Activated naive CD8-positive, alpha-beta T cell treated with anti-CD3 and anti-CD28 coated beads for 36 hours (primary cell): ENCODE measurements at places on chromosomes 6 and 20. TPM values are rescaled to one million over a fixed set of nuclear protein-coding genes. Genes with fewer than 3 reads are reported as not detected.

DNA sequence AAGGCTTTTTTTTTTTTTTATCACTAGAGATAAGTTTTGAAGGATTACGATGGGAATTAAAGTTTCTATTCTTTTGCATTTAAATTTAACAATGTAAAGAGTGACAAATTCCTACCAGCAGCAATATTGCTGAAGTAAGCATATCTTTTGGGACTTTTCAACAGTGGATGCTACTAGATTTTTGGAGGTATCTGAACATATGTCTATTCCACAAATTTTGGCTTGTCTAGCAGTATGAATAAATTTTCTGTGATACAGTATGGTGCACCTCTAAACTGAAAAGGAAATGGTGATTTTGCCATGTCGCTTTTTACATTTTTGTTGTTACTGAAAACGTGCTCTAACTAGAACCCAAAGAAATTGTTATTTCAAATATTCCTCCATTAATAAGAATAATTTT lies 368.3 kb upstream of the MANEA start:
- no peak for DNase-seq

- DNase-seq, result peak; percentile 27
Observed at GRCh38 chr6:14396826-14397517, 279.4 kb downstream of the CD83 start.

DNA sequence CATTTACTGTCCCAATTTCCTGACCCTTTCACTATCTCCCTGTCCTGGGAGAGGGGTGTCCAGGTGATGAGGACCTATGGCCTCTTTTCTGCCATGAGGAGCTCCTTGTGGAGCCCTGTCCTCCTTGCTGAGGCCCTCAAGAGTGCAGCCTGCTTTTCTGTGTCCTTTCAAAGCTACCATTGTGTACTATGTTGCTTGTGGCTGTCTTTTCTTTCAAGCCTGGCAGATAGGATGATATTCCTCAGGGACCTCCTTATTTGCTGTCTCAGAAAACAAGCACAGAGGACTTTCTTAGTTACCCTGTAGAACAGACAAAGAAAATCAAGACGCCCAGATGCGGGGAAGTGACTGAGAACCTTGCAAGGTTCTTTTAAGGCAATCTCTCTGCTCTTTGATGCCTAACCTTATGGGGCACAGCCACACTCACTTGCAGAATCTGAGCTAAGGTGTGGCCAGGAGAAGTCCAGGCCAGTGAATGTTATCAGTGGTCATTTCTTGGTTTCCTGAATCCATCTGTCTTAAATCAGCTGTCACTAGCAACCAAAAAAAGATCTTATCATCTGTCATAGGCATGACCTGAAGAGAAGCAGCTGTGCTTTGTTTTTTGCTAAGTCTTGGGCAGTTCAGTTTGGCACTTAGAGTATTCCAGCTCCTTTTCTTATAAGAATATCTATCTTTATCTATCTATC lies 17.2 kb downstream of the CARMIL1 start:
- no peak for DNase-seq

GRCh38 chr6:39243809-39244208 lies 14.5 kb upstream of the KCNK5 start:
- no peak for DNase-seq

- no peak for DNase-seq
Observed at GRCh38 chr20:59756241-59756640, 151.9 kb downstream of the PHACTR3 start.

DNA sequence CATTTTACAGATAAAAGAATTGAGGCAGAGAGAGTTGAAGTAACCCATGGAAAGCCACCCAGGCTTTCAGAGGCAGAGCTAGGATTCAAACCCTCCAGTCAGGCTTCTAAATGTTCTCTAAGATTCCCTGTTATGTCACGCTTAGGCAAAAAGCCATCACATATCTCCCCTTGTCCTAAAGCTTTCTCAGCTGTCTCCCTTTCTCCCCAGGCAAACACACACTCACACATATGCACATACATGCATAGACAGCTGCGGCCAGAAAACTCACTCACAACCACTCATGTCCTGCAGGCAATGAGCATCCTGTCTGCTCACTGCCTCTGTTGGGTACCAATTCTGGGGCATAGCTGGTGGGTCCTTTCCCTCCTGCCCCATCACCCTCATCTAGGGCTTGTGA lies 595.9 kb upstream of the CHD6 start:
- DNase-seq, result no peak

GRCh38 chr6:69901361-69901760 lies 35.0 kb downstream of the COL19A1 start:
- DNase-seq, result no peak

DNA sequence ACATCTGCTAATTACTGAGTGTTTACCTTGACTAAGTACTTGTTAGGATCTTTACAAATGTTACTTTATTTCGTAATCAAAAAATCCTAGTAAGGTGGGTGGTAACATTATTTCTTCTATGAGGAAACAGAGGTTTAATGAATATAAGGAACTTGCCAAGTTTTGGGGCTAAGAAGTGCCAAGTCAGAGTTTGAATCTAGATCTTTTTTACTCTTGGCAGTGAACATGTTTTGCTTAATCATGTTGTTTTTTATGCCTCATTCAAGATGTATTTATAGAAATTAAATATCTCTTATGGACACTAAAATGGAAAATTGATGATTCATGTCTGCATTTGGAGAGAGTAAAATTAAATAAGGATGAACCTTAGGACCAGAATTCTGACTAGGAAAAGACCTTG lies 393.7 kb downstream of the UTRN start:
- no peak for DNase-seq

DNA sequence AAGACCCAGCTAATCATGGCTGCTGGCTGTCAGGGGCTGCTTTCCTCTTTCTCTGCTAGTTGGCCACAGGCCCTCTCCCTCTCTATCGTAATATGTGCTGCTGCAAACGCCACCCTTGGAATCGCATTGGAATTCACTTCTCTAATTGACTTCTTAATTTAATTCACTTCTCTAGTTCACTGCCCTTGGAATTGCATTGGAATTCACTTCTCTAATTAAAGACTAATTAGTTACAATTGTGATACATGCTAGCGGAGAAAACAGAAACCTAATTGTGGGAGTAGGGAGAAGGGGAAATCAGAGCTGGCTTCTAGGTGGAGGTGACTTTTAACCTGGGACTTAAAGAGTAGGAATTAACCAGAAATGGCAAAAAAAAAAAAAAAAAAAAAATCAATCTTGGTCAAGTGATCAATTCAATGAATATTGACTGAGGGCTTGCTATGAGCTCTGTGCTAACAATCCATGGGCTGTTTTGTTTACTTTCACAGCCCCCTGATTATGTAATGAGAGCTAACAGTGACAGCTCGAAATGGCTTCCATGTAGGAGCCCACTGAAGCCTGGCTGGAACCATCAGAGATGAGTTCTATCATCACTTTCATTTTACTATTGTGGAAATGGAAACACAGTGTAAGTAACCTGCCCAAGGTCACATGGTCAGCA lies 11.3 kb downstream of the ZFP64 start:
- no peak for DNase-seq

DNA sequence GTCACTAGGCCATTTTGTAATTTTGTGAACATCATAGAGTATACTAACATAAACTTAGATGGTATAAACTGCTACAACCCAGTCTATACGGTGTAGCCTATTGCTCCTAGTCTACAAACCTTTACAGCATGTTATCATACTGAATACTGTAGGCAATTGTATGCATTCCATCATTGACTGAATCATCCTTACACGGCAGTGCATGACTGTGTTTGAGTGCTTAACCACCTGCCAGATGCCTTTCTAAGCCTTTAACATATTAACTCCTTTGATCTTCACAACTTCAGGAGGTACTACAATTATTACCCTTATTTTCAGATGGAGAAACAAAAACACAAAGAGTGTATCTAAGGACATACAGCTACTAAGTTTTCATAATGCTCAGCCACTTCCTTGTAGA lies 14.0 kb downstream of the DPPA5 start:
- DNase-seq, result no peak

DNA sequence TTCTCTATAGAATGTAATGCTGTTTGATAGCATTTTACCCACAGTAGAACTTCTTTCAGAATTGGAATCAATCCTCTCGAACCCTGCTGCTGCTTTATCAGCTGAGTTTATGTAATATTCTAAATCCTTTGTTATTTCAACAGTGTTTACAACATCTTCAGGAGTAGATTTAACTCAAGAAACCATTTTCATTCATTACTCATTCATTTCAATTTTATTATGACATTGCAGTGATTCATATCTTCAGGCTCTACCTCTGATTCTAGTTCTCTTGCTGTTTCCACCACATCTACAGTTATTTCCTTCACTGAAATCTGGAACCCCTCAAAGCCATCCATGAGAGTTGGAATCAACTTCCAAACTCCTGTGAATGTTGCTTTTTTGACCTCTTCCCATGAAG lies 93.7 kb downstream of the ZFAND3 start:
- no peak for DNase-seq

DNA sequence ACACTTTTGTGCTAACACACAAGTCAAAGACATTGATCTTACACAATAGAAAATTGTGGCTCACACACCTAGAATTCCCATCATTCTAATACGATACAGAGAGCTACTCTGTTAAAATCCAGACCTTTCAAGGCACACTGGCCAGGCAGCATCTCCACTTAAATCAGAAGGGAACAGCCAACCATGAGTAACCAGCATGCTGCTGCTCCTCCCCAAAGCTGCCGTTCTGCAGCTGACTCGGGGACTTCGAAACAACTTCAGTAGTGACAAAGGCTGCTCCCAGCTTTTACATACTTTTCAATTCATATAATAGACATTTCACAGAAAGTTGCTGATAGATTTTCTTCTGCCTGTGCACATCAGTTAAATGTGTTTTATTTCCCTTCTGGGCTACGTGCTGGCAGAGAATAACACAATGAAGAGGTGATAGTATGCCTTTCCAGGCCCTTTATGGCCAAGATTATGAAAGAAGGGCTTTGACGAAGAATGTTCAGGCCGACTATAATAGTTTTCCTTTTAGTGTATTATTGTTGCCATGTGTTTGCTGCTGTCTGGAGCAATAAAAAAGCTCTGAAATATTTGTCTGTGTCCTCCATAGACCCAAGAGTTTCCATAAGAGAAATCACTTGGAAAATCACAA lies 159.0 kb downstream of the GMDS start:
- DNase-seq, result no peak

GRCh38 chr6:110520209-110520965 lies 44.0 kb upstream of the SLC22A16 start:
- no peak for DNase-seq

- no peak for DNase-seq
Observed at GRCh38 chr6:42729731-42730130, 7.3 kb upstream of the PRPH2 start.

GRCh38 chr6:73566954-73567591 lies 46.2 kb upstream of the EEF1A1 start:
- no peak for DNase-seq

DNA sequence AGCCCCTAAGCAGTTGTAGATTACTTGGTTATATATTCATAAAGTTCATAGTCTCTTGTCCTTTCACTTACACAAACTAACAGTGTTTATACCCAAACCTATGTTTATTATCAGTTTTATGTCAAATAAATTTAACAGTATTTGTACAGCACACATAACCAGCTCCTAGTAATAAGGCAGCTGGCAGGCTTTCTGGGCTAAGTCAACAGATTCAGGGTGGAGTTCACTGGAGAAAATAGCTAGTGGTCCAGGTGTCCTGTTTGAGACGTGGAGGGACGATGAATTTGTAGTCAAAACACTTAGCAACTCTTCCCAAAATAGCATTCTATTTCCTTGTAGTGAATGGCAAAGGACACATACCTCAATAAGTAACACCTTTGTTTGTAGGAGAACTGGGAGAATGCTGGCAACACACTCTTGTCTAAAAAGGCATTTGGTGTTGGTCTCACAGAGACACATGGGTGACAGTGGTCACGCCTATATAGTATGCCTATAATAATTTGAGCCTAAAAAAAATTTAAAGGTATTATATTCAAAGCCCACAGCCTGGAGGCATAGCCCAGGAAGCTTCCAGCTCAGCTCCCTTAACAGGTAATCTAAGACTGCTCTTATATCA lies 156.4 kb upstream of the CARMIL1 start:
- DNase-seq, result no peak

DNA sequence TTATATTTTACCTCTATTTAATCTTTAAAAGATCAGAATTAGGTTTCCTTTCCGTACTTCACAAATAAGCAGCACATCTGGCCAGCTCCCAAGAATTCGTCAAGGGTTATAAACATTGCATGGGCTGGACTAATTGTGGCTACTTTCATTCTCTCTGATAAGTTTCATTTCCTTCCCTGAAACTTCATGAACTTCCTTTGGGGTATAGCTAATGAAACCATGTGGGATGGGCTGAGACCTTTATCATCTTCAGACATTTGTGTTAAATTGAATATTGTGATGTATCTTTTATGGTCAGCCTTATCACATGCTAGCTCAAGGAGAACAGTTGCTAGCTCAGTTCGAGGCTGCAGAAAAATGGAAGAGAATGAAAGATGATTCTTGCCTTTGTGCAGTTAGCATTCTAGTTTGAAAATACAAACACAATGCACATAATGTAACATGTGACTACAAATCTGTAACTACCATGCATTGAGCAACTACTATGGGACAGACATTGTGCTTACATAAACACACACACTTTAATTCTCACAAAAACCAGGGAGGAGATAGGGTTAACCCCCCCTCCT lies 1.7 kb upstream of the GMPR start:
- DNase-seq, result no peak

GRCh38 chr20:54980103-54980960 lies 504.9 kb downstream of the DOK5 start:
- no peak for DNase-seq

DNA sequence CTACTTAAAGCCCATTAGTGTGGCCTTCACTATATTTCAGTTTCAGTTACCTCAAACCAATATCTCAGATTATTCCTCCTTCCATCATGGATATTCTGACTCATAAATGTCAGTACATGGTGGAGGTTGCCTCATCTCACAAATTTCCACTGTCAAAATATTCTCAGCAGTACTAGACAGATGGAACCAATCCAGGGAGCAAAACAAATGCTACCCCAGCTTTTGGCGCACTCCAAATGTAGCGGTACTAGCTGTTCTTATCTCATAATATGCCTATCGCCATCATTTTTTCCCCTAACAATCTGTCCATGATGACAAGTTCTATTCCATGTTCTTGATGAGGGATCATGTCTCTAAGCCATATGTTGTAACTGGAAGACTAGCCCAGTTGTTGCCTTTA lies 1026.1 kb downstream of the KIF16B start:
- DNase-seq, result no peak

AVP gene
- total RNA-seq, result not detected

FAM50B gene
- 8.7 TPM for total RNA-seq

CRISP3 gene
- not detected for total RNA-seq

TCF21 gene
- total RNA-seq, result not detected

PRDM13 gene
- total RNA-seq, result 0.10 TPM

DAAM2 gene
- total RNA-seq, result not detected

PAX1 gene
- total RNA-seq, result not detected

CST2 gene
- total RNA-seq, result not detected

MEP1A gene
- not detected for total RNA-seq

LST1 gene
- 29.1 TPM for total RNA-seq
